NB4 (cell line): ENCODE measurements at places on chromosomes 3 and 15.

DNA sequence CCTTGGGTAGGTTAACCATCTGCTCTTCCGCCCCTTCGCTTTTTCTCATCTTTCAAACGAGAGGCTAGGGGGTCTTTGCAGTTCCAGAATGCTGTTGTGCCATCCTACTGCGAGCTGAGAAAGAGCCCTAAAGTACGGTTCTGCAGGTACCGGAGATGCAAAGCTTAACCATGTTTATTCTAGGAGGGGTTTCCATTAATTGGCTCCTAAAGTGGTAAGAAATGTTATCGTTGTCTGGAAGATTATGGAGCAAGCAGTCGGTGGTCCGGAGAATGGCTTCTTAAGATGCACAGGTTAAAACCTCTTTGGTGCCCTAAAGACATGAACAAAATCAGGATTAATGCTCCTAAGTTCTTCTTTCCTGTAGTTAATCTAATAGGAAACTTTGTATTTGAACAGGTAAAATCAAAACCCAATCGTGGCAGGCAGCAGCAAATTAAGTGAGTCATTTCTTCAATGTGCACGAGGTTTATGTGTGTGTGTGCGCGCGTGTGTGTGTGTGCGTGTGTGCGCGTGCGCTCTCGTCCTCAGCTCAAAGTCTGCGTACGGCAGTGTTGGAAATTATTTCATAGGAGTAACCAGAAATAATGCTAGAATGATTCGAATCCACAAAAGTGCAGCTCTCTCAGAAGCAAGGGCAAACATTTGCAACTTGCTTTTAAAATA is 772 bp downstream of the FAM81A start:
- DNase-seq: no peak

DNA sequence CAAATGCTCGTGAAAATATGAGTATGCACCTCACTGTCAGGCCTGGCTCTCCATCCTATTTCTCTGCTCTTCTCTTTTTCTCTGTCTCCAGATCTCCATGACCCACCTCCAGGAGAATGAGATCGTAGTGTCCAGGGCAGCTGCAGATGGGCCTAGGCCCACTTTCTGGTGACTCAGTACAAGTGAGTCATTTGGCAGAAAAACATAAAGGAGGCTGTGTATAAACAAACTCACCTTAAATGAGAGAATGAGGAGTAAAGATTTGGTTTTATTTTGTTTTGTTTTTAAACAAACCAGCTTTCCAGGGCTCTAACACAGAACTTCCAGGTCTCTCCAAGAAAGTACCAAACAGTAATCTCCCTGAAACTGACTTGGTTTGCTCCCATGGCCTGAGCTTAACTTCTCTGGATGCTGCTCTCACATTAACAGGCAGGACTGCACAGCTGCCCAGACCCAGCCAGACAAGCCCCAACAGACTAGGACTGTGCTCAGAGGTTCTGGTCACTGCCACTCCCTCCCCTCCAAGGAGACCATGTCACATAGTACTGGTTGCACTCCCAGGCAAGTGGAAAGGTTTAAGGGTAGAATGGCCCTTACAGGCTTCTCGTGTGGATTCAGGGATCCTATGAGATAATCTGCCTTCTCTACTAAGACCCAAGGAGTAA is 1.5 kb upstream of the HEG1 start:
- DNase-seq: no peak

DNA sequence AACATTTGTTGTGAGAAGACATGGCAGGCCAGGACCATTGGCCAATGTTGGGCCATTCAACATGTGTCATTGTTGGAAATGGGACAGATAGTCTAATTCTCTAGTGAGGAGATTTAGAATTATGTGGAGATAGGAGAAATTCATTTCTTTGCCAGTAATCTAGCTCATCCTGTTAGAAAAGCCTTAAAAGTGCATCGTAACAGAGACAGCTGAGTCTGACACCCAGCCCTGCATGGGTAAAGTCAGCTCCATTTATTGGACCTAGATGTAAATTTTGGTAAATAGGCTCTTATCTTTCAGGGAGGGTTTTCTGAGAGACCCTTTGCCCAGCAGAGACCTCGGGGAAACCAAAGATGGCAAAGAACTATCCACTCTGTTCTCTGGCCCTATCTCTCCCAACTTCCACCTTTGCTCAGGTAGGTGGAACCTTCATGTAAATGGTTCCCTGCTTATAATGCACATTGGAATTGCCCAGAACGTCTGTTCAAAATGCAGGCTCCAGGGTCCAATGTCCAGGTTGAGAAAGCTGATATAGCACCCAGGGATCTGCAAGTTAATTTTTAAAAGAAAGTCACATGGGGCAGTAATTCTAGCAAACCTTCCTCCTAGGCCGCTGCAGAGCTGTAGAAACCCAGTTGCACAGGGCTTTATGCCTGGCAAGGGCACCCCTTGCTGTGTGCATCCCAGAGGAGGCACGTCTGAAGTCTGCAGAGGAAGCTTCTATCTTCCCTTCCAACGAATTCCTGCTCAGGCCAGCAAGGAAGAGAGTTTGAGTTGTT is 365.9 kb upstream of the PROK2 start:
- no peak for DNase-seq

DNA sequence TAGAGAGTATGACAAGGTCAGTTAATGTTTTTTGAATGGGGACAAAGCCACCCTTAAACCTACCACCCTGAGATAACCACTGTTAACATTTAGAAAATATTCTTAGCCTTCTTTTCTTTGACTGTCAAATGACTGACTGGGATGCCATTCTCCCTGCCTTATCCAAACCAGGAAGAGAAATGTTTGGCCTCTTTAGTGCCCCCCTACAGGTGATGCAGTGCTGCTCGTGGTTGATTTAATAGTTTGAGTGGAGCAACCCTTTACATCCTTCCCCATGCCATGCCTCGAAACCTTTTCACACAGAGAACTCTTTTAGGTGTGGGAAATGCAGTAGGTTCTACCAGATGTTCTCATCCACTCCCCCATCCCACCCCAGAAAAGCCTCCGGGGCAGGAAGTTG is 38.7 kb upstream of the UMPS start:
- DNase-seq: no peak

- peak; percentile 8 for DNase-seq
These were observed 445.1 kb downstream of the MECOM start for GRCh38 chr3:169218314-169218983.

- DNase-seq: peak; percentile 90
These were observed at the start of gene MKRN3 for GRCh38 chr15:23565395-23566070. MKRN3 (plus strand) TSS chr15:23565674; CDS start chr15:23565783, 109 bp downstream.

GRCh38 chr3:122004107-122004506 is 17.9 kb downstream of the ILDR1 start:
- DNase-seq: peak; percentile 44

- no peak for DNase-seq
These were observed 73.7 kb upstream of the DLG1 start for GRCh38 chr3:197372047-197372661.

- DNase-seq: no peak
These were observed 74.8 kb downstream of the STXBP5L start for GRCh38 chr3:120982608-120983320.

GRCh38 chr15:57031605-57032004 is 113.2 kb downstream of the TCF12 start:
- peak; percentile 9 for DNase-seq

- DNase-seq: no peak
These were observed 29.8 kb upstream of the CPB1 start for GRCh38 chr3:148797795-148798194.
